ENCODE measurements at places on chromosomes 7 and 10.

- DNase-seq, result no peak
Observed at GRCh38 chr7:73774923-73775322, 4.9 kb upstream of the CLDN3 start.

- DNase-seq, result no peak
Observed at GRCh38 chr7:119826547-119826946, 446.4 kb upstream of the KCND2 start.

GRCh38 chr10:117556356-117556755 lies 13.8 kb downstream of the EMX2 start:
- no peak for DNase-seq

DNA sequence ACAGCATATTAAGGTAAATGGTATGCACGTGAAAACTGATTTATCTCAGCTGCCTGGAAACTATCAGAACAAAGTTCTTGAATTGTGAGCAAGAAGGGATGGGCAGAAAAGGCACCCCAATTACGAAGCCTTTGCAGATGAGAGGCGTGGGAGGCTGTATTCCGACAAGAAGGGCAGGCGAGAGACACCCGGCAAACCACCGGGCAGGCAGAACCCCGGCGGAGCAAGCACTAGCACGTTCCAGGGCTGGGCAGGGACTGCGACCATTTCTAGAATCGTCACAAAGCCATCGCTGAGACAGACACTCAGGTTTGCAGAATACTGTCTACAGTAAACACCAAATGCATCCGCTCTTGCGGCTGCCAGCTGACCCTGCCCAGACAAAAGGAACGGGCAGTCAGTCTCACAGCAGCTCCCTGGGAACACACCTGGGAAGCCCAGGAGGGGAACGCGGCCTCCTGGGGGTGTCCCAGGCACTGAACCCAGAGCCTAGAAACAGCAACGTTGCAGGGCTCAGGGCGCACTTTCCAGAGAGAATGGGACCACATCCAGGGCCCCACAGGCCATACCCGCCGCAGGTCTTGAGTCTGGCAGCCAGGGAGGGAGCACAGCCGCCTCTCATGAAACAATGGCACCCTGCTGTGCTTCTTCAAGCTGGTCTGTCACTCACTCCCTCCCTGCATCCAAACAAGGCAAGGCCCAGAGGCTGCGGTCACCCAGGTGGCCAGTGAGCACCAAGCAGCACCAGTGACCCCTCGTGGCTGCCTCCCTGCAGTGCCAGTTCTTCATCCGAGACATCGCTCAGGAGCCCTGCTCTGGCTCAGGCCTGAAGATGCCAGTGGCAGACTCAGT lies 261.9 kb downstream of the PTPRN2 start:
- DNase-seq, result no peak

- no peak for DNase-seq
Observed at GRCh38 chr7:43933902-43934560, 7.8 kb downstream of the UBE2D4 start.

GRCh38 chr7:92648067-92648466 lies 57.9 kb upstream of the FAM133B start:
- no peak for DNase-seq

DNA sequence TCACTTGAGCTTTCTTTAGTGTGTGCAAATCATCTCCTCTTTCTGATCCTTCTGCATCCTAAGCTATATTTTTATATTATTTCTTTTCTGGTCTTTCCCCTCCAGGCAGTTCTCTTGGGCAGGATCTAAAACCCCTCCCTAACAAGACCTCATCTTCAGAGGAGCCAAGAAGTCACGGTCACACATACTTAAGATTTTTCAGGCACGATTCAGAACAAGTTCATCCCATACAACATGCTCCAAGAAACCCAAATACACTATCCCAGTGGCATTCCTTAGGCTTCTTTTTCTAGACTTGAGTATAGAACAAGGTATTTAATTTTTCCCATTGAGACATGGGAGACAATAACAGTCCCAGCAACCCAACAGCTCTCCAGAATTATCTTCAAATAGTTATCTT lies 1251.5 kb downstream of the DNAJB9 start:
- DNase-seq, result no peak

DNA sequence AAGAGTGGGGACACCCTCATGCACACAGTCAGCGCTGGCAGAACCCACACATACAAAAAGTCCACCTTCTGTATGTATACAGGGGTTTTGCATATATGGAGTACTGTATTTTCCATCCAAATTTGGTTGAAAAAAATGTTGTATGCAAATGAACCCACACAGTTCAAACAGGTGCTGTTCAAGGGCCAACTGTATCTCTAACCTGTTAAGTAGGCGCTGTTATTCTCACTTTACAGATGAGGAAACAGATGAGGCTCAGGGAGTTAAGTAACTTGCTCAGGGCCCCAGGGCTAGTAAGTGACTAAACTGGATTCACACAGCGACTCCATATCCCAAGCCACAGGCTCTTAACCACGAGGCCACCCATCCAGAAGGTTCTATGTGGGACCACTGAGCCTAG lies 69.9 kb downstream of the C10orf105 start:
- DNase-seq, result no peak

DNA sequence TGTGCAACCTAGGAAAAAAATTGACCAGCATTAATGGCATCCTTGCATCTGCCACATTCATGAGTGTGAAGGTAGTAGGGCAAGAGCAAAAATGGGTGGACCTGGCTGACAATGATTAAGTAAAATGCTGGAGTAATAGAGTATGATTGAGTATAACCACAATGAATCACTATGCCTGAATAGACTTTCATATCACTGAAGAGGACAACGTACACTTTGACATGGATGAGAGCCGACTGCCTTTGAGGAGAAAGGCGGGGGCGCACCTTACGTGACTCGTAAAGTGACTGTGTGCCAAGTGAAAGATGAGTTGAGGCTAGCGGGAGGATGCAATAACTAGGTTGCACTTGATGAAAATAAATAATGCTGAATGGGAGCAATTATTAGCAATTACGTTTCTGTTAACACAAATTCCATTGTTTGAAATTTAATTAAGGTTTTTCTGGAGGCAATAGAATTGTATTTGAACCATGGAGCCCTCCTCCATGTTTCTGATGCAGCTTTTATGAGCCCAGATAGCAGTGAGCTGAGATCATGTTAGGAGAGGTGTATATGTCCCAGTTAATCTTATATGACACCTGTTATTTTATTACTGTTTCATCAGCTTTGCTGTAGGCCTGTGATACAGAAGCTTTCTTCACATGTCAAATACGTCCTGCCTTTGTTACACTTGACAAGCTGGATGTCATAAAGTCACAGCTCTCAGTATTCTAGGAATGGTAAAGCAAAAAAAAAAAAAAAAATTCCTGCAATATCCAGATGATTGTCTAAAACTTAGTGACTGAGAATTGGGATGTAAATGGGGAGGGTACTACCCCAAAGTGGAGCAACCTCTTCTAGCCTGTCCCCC lies 596.5 kb downstream of the NXPH1 start:
- DNase-seq, result no peak

Data from GM19239 (cell line).